ENCODE measurements at places on chromosomes 11 and 22.

DNA sequence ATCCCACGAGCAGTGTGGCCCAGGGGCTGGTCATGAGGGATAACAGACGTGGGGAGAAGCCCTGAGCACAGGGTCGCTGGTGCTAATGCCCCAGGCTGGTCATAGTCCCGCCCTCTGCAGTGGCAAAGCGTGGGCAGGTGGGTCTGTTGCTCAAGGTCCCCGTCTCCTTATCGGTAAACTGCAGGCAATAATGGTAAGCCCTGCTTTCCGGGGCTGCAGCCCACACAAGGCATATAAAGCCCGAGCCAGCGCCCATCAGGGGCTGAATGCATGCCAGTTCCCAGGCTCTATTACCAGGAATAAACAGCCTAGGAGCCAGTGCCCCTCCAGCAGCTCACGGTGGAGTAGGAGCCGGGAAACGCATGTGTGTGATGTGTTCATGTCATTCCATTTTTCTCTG is 261.0 kb downstream of the BRD1 start:
- DNase-seq = no peak

GRCh38 chr11:110022548-110022947 is 70.6 kb upstream of the ZC3H12C start:
- no peak for DNase-seq

DNA sequence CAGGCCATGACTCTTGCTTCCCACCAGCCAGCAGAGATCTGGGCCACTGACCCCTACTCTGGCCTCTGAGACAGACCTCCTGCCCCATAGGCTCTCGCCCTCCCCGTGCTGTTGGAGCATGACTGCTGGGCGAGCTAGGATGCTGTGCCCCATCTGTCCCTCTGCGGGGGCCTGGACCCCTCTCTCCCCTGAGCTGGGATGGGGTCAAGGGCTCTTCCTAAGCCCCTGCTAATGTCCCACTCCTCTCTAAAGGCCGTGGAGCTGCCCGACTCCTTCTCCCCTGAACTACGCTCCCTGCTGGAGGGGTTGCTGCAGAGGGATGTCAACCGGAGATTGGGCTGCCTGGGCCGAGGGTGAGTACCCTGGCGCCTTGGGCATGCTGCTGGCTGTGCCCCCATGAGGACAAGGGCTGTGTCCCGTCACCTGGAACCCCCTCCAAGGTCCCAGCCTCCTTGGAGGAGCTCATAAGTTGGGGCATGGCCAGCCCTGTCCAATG is 6.2 kb upstream of the ANKRD13D start:
- DNase-seq = no peak

DNA sequence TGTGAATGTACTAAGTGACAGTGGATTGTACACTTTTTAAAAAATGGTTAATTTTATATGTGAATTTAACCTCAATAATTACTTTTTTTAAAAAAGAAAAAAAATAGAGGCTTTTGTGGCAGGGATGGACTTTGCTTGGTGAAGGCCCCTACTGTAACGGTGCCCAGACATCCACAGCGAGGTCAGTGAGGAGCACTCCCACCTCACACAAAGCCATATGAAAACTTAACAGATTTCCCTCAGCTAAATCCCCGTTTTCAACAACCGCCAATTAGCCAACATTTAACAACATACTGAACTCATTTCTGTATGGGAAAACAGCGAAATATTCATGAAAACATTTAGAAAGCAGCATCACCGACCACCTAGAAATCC is 642 bp upstream of the C11orf58 start:
- DNase-seq = no peak

DNA sequence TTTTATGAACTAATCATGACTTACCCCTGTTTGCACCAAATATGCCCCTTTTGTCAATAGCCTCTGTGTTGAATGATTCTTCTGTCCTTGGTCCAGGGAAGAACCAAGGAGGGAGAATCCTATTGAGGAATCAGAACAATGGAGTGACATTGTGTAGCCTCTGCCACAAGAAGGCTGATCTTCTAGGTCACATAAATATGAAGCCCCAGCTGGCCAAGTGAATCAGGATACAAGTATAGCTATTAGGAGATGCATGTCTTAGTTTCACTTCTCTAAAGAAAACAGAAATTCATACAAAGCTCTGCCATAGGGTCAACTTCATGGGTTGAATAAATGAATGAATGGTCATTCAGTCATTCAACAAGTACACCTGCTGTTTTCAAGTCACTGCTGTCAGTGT is 118.2 kb upstream of the BLID start:
- no peak for DNase-seq

GRCh38 chr11:96124155-96124554 is 200.2 kb upstream of the MTMR2 start:
- DNase-seq = no peak

DNA sequence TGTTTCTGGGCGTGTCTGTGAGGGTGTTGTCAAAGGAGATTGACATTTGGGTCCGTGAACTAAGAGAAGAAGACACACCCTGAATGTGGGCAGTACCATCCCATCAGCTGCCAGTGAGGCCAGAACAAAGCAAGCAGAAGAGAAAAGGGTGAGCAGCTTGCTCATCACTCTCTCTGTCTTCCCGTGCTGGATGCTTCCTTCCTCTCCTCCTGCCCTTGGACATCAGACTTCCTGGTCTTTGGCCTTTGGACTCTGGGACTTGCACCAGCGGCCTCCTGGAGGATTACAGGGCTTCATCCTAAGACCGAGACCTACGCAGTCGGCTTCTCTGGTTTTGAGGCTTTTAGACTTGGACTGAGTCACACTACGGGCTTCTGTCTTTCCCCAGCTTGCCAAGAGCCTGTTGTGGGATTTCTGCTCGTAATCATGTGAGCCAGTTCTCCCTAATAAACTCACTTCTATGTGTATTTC is 18.8 kb downstream of the APOL2 start:
- DNase-seq = no peak

DNA sequence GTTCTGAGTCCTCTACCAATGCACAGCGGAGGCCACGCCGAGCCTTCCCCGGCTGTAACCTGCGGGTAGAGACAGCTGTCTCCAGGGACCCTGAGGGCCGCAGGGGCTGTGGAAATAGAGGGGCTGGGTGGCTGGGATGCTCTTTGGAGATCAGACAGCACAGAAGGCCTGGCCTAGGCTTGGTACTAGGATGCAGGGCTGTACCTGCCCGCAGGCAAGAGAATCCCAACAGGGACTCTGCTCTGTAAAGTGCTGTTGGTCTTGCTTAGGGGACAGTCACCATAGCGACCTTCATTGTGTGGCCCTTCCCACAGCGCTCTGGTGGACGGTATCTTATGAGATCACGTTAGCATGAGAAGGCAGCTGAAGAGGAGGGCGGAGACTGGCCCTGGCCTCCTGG is 11.3 kb upstream of the KCNJ5 start:
- DNase-seq = no peak

DNA sequence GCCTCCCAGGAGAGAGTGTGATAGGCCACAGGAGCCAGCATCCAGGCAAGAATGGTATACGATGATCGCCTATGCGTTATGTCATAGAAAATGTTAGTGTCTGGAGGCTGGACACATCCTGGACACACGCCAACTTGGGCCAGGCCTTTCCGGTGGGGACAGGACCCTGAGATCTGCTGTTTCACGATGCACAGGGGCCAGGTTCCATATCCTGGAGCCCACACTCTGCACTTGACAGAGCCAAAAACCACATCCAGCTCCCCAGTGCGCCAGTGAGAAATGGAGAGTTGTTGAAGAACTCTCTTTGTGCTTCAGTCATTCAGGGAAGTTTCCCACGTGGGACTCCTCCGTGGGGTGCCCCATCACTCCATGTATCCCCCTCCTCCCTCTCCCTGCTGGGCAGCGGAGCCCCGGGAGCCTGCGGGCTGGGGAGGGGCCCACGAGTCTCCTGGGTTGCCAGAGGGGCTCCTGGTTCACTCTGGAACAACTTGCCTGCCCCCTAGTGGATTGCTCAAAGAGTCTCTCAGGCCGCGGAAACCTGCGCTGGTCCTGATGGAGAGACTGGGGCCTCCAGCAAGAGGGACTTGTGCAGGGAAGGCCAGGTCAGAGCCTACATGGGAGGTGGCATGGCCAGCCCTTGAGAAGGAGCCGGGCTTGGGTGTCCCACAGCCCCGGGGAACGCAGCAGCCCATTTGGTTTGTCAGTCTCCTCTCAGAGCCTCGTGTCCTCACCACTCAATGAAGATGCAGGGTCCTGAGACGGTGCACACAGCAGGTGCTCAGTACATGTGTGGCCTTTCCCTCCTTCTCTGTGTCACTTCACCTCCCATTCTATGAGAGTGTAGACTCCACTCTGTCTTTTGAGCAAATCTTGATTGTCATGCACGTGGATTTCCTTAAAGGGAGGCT is 10.2 kb upstream of the LRRC32 start:
- peak; percentile 45 for DNase-seq

DNA sequence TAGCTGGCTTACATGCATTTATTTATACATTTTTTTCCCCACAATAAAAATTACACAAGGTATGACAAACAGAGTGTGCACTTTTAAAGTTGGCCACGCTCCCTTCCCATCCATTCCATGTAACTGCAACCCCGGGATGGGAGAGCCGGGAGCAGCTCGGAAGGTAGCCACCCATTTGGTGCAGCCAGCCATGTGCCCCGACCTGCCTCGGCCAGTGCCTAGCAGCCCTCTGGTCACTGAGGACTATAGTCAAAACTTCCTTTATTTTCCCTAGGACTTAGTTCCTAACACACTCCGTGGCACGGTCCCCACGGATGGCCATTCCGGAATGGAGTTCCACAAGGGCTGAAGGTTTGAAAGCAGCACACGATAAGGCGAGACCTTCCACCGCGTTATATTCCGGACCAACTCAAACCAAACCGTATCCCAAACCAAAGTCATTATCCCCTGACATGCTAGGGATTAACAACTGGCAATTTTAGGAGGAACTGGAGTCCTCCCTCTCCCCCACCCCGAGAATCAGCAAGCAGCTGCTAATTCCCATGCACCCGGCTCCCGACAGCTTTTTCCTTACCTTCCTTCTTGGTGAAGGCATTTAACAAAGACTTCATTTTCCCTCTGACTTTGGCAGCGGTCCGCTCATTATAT is 426.4 kb downstream of the SHANK2 start:
- no peak for DNase-seq

- DNase-seq = no peak
These were observed 3.1 kb downstream of the PRDX5 start for GRCh38 chr11:64321026-64321425.

Data from stimulated activated CD8-positive, alpha-beta memory T cell treated with anti-CD3 and anti-CD28 coated beads, Interleukin-7, amount 100 ng/mL, for 4 hours (primary cell).